NCI-H748 treated with DMSO at 0.1 percent for 48 hours (cell line): ENCODE measurements at places on chromosomes 6 and 20.

DNA sequence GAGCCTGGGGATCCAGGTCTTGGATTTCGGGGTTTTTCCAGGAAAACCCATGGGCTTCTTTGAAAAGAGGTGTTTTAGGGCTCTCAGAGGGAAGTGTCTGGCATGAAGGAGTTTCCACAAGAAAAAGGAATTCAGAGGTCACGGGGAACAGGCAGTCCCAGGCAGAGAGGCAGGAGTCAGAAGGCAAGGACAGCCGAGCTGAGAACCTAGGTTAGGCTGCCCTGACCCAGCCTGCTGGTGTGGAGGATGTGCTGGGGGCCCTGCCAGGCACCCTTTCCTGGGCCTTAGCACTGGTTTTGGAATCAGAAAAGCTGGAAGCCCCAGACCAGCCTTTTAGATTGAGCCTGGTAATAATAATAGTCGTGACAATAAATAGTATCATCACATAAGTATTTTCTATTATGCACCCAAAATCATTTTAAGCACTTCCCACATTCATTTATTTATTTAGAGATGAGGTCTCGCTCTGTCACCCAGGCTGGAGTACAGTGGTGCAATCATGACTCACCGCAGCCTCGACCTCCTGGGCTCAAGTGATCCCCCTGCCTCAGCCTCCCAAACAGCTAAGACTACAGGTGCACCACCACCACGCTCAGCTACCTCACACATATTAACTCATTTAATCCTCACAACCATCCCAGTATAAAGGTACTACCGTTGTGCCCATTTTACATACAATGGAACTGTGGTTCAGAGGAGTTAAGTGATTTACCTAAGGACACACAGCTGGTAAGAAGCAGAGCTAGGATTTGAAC, 19.9 kb downstream of the TGM2 start:
- no peak for DNase-seq

DNA sequence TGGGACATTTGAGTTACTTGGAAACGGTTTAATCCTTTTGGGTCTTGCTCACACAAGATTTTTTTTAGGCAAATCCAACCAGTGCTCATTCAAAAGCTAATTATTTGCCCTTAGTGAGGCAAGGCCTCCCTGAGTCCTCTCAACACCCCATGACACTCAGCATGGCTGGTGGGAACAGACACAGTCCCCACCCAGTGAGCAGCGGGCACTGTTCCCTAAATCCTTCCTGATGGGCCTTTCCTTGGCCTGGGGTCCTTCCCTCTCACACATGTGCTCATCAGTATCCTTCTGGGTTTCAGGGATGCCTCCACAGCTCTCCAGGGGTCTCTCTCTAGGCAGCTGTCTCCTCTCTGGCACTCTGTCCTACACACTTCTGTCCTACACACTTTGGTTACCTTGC, 28.0 kb downstream of the PLAGL2 start:
- no peak for DNase-seq

DNA sequence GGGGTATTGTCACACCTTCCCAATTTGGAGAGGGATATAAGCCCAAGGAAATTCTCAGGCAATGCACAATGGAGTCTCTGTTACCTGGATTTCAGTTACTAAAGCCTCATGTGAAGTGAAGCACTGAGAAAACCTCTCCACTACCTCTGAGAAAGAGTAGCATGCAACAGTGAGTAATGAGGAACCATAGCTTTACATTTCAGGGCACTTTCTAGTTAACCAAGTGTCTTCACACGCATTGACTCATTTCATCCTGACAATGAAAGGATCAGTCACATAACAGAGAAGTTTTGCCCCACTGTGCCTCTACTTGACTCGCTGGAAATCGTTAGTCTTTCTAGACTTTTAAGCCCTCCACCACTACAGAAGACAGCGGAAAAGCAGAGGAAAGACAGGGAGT, 86.2 kb upstream of the ARID1B start:
- no peak for DNase-seq

GRCh38 chr20:6006603-6006949, 47.3 kb downstream of the LRRN4 start:
- no peak for DNase-seq

- DNase-seq: peak; percentile 81
These were observed 228.0 kb upstream of the PLN start for GRCh38 chr6:118319894-118320649.

- no peak for DNase-seq
These were observed 146.0 kb downstream of the ELOVL4 start for GRCh38 chr6:79801362-79801761.

GRCh38 chr6:31094389-31094881, 17.9 kb downstream of the C6orf15 start:
- DNase-seq: no peak

DNA sequence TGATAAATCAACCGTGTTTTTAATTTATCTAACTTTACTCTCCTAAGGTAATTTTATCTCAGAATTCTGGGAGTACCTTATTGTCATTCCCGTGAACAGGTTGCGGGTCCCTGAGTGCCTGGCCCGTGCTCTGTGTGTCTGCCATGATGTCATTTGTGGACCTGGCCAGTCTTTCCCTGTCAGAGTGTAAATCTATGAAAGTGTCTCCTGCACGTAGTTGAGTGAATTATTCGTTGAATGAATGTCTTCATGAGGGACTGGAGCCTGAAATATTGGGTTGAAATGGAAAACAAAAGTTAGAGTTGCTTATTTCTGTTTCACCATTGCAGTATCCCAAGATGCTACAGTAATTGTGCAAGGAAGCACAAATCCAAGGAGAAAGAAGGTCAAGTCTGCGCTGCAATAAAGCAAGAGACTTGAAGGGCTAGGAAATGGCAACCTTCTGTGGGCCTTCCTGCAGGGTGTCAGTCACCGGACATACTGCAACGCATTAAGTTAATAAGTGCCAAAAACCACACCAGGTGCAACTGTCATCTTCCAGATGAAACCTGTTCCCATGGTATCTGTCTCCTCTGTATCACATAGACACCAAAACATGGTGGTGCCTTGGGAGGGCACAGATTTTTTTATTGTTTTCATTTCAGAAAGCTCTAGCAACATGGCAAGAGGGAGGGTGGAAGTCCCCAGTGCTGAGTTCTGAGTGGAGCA, 135.5 kb downstream of the ZDHHC14 start:
- DNase-seq: no peak
